ENCODE measurements at places on chromosomes 6 and 20.

GRCh38 chr6:149698175-149698574 is 19.7 kb downstream of the LATS1 start:
- no peak for DNase-seq
- H3K4me3 ChIP-seq = no peak overlapping the region
- no peaks in the 10 kb centered on the region for H3K4me1 ChIP-seq
- no peak overlapping the region for H3K27ac ChIP-seq
- H3K36me3 ChIP-seq = no peaks in the 10 kb centered on the region

DNA sequence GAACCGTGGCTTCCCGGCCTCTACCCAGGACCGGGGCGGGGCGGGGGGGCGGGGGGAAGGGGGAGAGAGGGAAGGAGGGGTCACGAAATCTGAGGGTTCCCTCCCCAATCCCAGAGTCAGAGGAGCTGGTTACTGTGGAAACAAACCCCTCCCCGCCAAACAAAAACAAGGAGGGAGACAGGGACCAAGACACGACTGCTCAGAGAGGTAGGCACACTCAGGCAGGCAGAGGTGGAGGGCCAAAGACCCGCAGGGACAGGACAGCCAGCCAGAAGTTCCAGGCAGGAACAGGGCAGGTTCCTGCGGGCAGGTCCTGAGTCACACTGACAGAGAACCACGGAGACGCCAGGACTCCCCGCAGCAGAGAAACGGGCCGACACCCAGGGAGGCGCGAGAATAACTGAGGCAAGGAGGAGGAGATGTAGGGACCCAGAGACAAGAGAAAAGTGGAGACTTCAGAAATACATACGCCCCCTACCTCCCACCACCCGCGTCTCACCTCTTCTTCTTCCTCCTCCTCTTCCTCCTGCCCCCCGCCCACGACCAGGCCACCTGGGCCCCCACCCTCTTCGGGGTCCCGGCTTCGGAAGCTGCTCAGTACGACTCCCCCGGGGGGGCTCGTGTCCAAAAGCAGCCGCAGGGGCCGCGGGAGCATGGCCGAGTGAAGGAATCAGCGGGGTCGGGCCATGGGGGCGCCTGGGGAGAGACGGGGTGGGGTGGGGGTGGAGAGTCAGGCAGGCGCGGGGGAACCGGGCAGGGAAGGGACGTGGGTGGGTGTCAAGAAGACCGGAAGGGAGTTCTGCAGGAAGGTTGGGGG is 578 bp downstream of the RGL2 start:
- H3K36me3 ChIP-seq = no peaks in the 10 kb centered on the region
- no peaks in the 10 kb centered on the region for H3K4me1 ChIP-seq

GRCh38 chr20:44367746-44368145 is 12.2 kb downstream of the HNF4A start:
- H3K27ac ChIP-seq = no peak overlapping the region
- no peaks in the 10 kb centered on the region for H3K4me1 ChIP-seq
- H3K27me3 ChIP-seq = no peaks in the 10 kb centered on the region
- no peaks in the 10 kb centered on the region for H3K36me3 ChIP-seq
- no peak for DNase-seq

GRCh38 chr20:49029203-49029602 is 16.9 kb upstream of the CSE1L start:
- no peak overlapping the region for H3K4me3 ChIP-seq
- no peak for DNase-seq
- no peak overlapping the region for H3K27ac ChIP-seq
- H3K36me3 ChIP-seq = peaks cover 3% of the 10 kb centered on the region

DNA sequence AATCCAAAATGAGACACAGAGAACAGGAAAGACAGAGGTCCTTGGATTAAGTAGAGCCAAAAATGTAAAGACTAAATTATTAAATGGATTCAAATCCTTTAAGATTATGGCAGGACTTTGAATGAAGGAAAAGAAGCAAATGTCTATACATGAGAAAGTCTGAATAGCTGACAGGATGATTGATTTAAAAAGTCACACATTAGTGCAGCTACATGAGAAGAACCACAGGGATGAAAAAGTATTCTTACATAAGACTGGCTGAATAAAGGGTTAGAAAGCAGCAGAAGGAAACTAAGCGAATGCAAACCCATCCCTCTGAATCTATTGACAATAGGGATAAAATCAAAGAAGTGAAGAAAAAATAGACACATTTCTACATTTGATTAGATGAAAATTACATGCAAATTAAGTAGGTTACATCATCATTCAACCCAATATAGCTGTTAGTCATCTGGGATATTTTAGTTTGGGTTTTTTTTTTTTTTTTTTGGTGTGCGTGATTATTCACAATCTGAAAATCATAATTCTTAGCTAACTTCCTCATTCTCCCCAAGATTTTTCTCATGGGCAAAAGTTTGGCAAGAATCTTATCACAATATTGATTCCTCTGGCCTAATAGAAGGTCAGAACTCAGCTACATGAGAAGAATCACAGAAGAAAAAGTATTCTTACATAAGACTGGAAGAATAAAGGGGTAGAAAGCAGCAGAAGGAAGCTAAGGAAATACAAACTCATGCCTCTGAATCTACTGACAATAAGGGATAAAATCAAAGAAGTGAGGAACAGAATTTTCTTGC is 845.4 kb downstream of the HACE1 start:
- no peak overlapping the region for H3K4me3 ChIP-seq
- no peaks in the 10 kb centered on the region for H3K36me3 ChIP-seq
- no peaks in the 10 kb centered on the region for H3K4me1 ChIP-seq
- no peak for DNase-seq
- H3K27me3 ChIP-seq = no peaks in the 10 kb centered on the region
- H3K27ac ChIP-seq = no peak overlapping the region
